ENCODE measurements at places on chromosomes 2 and 18.

- no peak for DNase-seq
These were observed 4.5 kb downstream of the ITM2C start for GRCh38 chr2:230868947-230869913.

GRCh38 chr2:20065885-20066602 is 14.6 kb upstream of the LAPTM4A start:
- DNase-seq, result no peak

- DNase-seq, result no peak
These were observed 149.4 kb upstream of the NDUFV2 start for GRCh38 chr18:8952769-8953760.

DNA sequence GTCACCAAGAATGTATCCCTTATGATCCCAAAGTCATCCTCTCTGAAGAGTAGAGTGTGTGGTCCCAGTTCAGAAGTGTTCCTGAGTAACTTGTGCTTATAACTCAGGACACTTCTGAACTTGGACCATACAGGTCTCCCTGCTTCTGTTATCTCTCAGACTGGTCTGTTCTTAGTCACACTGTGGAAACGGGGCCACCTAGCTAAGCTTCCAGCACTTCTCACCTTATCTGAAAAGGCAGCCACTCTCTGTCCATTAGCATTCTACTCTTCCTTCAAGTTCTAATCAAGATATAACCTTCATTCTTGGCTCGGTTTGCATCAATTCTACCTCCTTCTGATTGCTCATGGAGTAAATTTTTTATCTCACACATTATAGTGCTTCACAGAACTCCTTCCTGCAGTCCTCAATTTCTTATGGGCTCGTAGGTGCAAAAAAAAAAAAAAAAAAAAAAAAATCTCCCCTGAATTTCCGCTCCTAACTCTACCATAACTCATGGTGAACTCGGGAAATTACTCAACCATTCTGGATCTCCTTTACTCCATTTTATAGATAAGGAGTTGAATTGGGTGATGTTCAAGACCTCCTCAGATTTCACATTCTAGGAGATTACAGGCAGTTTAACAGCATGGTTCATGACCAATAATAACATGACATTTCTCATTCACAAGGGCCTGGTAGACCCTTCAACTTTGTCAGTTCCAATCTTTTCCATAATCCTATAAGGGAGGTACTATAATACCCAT is 108.4 kb downstream of the TACR1 start:
- DNase-seq, result no peak

DNA sequence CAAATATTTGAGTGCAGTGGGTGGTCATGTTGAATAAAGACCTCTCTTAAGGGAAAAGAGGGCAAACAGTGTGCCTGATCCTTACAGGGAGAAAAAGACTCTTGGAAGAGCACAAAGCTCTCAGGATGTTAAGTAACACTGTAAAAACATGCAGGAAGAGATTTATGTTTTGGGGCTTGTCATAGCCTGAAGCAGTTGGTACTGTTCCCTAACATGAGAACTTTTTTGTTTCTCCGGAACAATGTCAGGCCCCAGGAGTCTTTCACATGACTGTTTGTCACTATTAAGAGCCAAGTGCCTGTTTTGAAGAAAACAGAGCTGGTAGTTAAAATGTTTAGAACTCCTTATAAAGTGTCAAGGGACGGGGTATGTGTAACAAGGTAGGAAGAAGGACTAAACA is 83.7 kb upstream of the B3GNT2 start:
- DNase-seq, result no peak

- DNase-seq, result no peak
These were observed 466.7 kb upstream of the MYT1L start for GRCh38 chr2:2797797-2798196.

GRCh38 chr2:86305915-86306254 is 31.5 kb downstream of the REEP1 start:
- DNase-seq, result no peak
